ENCODE measurements at places on chromosomes 5 and 9.

DNA sequence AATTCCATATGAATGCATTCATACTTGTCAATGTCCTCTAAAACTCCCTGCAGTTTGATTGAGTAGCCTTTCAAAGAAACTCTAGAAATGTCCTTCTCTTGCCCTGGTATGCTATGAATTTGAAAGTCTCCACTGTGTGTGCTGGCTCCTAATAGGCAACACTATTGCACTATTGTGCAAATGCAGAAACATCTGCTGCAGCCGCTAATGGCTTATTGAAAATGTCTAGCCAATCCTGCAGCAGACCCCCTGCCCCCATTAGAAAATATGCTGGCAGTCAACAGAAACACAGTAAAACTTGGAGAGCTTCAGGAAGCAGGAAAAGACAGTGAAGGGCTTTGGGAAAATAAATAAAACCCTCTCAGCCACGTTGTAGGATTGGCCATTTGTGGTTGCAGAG, 87.3 kb upstream of the GRAMD2B start:
- DNase-seq, result no peak

DNA sequence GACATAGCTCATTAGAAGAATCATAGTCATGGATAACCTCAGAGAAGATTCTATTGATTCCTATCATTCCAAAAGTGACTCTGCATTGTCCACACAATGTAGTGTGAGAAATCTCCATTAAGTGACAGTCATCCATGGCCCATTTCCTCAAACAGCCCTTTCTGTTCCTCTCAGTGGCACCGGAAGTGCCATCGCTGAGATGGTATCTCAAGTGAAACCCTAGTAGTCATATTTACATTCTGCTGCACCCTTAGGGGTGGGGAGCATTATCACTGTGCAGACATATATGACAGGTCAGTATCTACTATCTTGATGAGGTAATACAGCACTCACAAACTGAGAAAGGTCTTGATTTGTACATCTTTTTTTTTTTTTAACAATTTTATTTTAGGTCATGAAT, 55.4 kb upstream of the MIER3 start:
- no peak for DNase-seq

- no peak for DNase-seq
These were observed 120.9 kb upstream of the TMEM161B start for GRCh38 chr5:88389338-88390095.

DNA sequence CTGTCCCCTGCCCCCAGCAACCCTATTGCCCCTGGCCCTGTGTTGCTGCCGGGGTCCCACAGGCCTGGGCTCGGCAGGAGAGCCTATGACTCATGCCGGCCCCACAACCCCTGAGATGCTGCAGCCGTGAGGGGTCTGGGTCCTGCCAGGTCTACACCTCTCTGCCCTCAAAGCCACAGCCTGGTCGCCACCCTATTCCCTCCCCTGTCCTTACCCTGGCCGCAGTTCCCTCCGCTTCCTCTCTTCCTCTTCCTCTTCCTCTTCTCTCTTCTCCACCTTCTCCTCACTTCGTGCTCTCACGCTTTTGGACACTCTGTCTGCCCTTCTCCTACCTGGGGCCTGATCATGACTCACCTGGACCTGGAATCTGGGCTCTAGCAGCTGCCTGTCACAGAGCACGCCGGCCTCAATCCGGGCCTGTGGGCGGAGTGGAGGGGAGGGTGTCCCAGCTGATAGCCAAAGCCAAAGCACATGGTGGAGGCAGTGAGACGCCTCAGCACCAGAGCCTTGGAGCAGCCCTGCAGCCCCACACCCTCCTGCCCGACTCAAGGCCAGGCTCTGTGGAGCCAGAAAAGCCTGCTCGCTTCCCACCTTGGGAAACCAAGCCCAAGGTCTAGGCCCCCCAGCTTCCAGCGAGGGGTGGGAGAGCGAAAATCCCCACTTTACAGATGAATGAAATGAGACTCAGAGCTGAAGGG, 26.8 kb upstream of the CSF1R start:
- DNase-seq, result no peak

- DNase-seq, result no peak
These were observed 39.6 kb downstream of the TJP2 start for GRCh38 chr9:69213647-69214046.

DNA sequence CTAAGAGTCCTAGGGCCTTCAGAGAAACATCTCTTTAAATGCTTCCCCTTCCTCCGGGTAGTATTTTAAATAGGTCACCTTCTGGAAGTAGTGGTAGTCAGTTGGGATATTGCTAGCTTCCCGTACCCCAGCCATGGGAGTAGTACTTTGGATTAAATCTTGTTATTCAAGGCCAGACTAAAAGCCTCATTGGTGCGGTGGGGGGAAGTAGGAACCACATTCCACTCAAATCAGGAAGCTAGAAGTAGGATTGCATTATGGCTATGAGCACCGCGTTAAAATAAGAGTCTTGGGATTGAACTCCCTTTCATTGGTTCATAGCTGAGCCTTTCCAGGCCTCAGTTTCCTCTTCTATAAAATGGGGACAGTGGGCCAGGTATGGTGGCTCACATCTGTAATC, 6.7 kb downstream of the KCNIP1 start:
- DNase-seq, result no peak

- no peak for DNase-seq
These were observed 77.8 kb downstream of the ZCCHC7 start for GRCh38 chr9:37198039-37198729.

GRCh38 chr5:1643651-1644392, 120.1 kb upstream of the LPCAT1 start:
- DNase-seq, result no peak

GRCh38 chr9:136079211-136079915, 15.7 kb downstream of the NACC2 start:
- DNase-seq, result no peak

DNA sequence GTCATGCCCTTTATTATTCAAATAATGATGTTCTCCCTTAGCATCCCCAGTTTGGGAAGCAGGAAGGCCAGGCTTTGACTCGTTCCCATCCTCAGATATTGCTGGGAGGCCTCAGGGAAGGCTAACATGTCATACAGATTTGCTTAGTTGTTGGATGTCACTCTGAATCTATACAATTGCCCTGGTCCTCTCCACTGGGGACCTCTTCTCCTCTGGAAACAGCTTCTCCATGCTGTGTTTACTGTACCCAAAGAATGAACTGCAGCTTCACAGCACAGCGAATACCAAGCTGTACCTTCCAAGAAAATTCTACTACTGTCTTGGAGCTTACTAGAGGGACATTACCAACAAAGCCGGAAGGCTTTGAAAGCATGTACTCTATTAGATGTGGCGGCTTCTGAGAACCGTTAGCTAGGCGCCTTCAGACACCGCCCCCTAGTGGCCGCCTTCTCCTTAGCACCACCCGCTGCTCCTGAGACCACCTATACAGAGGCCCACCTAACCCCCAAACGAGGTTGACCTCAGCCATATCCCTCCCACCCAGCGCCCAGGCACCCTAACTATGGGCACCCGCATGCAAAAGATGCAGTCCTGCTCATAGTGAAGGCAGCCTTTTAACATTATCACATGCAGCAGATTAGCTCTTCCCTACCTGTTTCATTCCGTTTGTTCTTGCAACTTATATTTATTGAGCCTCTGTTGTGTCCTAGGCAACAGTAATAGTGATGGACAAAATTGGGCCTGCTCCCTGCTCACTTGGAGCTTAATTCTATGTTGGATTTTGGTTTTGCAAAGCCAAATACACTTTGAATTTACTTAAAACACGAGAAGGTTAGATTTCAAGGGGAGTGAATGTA, 34.9 kb upstream of the FOXI1 start:
- DNase-seq, result no peak

DNA sequence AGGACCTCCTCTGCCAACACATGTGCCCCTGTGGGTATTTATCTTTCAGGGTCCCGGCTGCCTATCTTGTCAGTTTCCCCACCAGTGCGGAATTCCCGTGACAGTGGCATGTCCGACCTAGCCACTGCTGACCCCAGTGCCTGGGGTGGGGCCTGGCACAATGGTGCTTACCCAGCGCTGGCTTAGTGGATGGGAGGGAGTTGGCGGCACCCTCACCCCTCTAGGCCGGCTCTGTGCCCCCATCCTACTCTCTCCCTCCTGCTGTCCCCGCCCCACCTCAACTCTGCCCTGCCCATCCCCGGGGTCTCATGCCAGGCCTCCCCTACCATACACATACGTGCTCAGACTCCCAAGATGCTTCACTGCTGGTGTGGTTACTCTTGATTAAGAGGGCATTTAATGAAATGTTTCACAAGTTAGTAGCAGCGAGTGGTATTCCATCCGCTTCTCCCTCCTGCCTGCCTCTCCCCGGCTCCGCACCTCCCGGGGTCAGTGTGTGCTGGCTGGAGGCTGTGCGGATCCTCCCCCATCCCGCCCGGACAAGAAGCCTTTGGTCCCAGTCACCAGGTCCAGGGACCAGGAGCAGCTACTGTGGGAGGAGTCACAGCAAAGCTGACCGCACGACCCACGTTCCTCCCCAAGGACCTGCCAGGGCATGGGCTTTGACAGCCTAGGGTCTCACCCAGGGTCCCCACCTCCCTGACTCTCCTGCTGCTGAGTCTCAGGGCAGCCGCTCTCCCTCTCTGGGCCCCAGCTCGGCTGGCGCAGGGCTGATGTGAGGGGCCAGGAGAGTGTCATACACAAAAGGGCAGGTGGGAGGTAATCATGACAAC, 9.5 kb upstream of the QRFP start:
- no peak for DNase-seq

- DNase-seq, result no peak
These were observed 45.3 kb downstream of the PRRC2B start for GRCh38 chr9:131439224-131439623.
